ENCODE measurements at places on chromosomes 6 and 20.

GRCh38 chr6:122012578-122012977, 386.9 kb upstream of the HSF2 start:
- peak; percentile 10 for DNase-seq

DNA sequence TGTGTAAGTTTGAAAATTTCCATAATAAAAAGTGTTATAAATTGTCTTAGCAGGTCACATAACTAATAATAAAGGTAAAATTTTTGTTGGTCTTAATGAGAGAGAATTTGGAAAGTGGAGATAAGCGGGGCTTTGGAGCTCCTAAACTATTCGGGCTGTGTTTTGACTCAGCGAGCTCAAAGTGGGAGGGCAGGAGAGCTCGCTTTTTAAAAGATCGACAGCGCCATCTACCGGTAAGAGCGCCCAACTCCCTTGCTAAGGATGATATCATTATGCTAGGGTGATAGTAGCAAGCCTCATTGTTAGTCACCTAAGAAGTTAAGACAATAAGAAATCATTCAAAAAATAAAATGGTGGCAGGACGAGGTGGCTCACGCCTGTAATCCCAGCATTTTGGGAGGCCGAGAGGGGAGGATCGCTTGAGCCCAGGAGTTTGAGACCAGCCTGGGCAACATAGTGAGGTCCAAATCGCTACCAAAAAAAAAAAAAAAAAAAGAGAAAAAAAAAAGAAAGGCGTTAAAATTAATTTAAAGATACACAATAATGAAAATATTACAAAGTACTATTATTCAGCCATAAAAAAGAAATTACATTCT, 24.8 kb downstream of the C6orf15 start:
- peak; percentile 88 for DNase-seq

- DNase-seq = no peak
Observed at GRCh38 chr6:34190504-34191122, 44.7 kb upstream of the GRM4 start.

DNA sequence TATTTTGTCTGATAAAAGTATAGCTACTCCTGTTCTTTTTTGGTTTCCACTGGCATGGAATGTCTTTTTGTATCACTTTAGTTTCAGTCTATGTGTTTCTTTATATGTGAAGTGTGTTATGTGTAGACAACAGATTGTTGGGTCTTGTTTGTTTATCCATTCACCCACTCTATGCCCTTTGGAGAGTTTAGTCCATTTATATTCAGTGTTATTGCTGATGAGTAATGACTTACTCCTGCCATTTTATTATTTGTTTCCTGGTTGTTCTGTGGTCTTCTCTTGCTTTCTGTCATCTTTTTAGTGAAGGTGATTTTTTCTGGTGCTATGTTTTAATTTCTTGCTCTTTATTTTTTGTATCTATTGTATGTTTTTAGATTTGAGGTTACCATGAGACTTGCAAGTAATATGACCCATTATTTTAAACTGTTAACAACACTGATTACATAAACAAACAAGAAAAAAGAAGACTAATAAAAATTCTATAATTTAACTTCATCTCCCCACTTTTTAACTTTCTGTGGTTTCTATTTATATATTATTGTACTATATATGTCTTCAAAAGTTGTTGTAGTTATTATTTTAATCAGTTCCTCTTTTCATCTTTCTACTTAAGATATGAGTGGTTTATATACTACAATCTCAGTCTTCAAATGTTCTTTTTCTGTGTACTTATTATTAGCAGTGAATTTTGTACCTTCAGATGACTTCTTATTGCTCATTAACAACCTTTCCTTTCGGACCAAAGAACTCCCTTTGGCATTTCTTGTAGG, 323.4 kb downstream of the BTBD9 start:
- no peak for DNase-seq

- DNase-seq = peak; percentile 29
Observed at GRCh38 chr6:135331002-135331401, 149.9 kb downstream of the MYB start.

GRCh38 chr6:111354758-111355555, 128.1 kb downstream of the REV3L start:
- no peak for DNase-seq

GRCh38 chr6:73969971-73970970, 274.3 kb downstream of the CD109 start:
- DNase-seq = peak; percentile 66

GRCh38 chr6:68343901-68344300, 291.2 kb upstream of the ADGRB3 start:
- DNase-seq = peak; percentile 35

DNA sequence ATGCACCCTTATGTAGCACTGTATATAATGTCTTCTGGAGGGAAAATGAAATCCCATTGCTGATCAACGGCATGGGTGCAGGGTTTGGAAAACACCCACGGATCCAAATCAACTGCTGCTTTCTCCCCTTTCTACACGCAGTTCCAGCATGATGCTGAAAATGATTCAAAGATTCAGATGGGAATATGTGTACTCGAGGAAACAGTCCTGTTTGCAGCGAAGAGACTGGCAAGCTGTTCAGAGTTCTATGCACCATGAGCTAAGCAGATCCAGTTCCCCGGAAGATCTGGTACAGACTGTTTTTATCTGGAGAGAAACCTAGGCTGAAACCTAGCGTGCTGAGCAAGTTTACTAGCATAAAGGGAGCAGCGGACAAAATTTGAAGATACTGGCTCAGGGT, 47.9 kb upstream of the CDH4 start:
- no peak for DNase-seq

GRCh38 chr6:10723567-10723881, 654 bp downstream of the TMEM14C start:
- no peak for DNase-seq

DNA sequence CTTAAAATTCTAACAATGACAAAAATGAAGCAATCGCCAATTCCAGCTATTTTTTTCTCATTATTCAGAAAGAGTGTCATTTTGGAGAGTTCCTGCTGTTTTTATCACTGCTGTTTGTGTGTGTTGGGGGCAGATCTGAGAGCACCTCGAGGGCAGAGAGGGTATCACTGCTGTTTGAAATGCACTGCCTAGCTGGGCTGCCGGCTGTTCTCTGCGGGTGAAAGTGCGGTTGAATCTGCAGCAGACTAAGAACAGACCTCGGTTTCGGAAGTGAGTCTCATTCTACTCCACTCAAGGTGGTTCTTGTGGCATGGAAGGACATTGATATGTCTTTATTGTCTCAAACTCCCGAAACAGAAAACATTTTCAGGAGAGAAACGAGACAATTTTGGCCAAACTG, 18.3 kb downstream of the INSM1 start:
- DNase-seq = no peak

DNA sequence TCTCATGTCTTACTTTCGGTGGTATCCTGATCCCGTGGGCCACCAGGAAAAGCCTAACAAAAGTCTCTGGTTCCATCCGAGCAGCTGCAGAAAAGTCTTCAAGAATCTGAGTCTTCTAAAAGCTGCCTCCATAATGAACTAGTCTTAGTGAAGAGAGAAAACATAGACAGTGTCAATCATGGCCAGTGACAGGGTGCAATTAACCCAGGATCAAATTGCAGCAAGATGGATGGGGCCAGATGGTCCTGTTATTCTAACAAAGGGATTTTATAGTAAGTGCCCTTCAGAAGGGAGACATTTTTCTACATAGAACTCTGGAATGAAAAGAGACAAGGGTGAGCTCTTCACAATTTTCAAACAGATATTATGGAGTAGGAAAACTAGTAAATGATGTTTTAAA, 281.6 kb upstream of the ZFP64 start:
- DNase-seq = no peak

- DNase-seq = no peak
Observed at GRCh38 chr6:77430504-77430903, 32.8 kb downstream of the HTR1B start.

- DNase-seq = peak; percentile 3
Observed at GRCh38 chr20:5342021-5342420, 25.3 kb upstream of the PROKR2 start.

- DNase-seq = no peak
Observed at GRCh38 chr6:25083784-25084507, 148.2 kb upstream of the RIPOR2 start.

DNA sequence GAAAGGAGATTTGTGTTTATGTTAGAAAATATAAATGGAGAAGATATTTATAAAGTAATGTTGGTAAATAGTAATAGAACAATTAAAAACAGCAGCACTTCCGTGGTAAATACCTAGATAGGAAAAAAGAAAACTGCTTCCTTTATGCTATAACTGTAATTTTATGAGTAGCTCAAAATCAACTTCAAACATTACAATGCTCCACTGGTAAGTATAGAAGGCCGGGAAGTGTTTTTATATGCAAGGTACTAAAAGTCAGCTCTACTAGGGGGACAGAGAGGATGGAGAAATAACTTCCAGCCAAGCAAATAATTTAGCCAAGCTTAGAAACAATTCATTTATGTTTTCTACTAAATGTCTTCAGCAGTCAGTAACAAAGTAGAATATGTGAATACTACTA, 56.7 kb downstream of the ARHGAP18 start:
- no peak for DNase-seq

DNA sequence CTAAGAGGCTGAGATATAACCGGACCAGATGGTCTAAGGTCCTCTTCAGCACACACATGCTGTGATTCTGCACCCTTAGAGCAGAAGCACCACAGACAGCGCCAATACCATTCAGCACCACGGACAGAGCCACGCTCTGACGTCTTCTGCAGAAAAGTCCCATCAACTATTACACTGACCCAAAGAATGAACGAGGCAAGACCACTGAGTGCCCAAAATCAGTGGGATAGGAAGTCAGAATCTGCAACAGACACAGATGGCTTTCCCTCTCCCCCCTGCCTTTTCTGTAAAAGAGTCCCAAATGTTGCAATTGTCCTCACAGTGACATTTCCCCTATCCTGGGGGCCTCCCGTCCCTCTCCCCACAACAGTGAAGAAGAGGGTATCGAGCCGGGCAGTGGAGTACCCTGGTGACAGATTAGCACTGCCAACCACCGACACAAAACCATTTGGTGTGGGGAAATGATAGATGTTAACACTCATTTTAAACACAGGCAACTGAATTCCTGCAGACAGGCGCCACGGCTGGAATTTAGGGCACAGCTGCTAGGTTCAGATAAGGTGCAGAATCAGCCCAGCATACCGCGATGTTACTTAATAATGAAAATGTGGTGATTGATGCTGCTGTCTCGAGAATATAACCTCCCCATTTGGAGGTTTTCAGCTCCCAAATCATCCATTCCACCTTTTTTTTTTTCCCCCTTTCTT, 66.6 kb upstream of the CTNNBL1 start:
- DNase-seq = peak; percentile 50

GRCh38 chr20:61352346-61353260, 100.5 kb downstream of the CDH4 start:
- DNase-seq = no peak

All from fibroblast of mammary gland (primary cell).